A549 treated with dexamethasone at 1 μM for 4 hours (cell line): ENCODE measurements at places on chromosomes 7 and 10. TPM values are rescaled to one million over a fixed set of nuclear protein-coding genes. Genes with fewer than 3 reads are reported as not detected.

Gene MALRD1
- not detected in 5 replicates for total RNA-seq

Gene GSTO2
- 1.7 to 2.4 TPM (median 1.9 TPM) in 5 replicates for total RNA-seq

Gene IQUB
- 0.04 to 0.11 TPM (median 0.06 TPM) in 4 of 5 replicates, not detected in the other for total RNA-seq

Gene PARG
- 16.7 to 22.5 TPM (median 20.0 TPM) in 5 replicates for total RNA-seq

Gene SPDYE2
- total RNA-seq = not detected in 5 replicates
